ENCODE measurements at places on chromosomes 13 and 19. TPM values are rescaled to one million over a fixed set of nuclear protein-coding genes. Genes with fewer than 3 reads are reported as not detected.

- DNase-seq: peak; percentile 37
- no peak overlapping the region for H3K4me3 ChIP-seq
- no peaks in the 10 kb centered on the region for H3K36me3 ChIP-seq
- H3K4me1 ChIP-seq: no peaks in the 10 kb centered on the region
- H3K27ac ChIP-seq: no peak overlapping the region
- H3K27me3 ChIP-seq: no peaks in the 10 kb centered on the region
Measured at GRCh38 chr13:91313103-91313502, 34.4 kb upstream of the MIR17HG start.

The ZNF66 gene
- total RNA-seq: 10.5 TPM

DNA sequence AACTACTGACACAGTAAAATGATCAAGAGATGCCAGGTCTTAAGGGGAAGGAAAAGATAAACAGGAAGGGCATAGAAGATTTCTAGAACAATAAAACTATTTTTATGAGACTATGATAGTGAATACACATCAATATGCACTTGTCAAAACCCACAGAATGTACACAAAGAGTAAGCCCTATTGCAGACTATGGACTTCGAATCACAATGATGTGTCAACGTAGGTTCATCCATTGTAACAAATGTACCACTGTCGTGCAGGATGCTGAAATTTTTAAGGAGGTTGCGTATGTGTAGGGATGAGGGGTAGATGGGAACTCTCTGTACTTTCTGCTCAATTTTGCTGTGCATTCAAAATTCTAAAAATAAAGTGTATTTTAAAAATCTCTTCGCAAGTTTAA is 171.9 kb downstream of the KLF12 start:
- no peak overlapping the region for H3K4me3 ChIP-seq
- H3K27ac ChIP-seq: no peak overlapping the region
- no peak for DNase-seq
- no peaks in the 10 kb centered on the region for H3K4me1 ChIP-seq
- H3K27me3 ChIP-seq: no peaks in the 10 kb centered on the region

DNA sequence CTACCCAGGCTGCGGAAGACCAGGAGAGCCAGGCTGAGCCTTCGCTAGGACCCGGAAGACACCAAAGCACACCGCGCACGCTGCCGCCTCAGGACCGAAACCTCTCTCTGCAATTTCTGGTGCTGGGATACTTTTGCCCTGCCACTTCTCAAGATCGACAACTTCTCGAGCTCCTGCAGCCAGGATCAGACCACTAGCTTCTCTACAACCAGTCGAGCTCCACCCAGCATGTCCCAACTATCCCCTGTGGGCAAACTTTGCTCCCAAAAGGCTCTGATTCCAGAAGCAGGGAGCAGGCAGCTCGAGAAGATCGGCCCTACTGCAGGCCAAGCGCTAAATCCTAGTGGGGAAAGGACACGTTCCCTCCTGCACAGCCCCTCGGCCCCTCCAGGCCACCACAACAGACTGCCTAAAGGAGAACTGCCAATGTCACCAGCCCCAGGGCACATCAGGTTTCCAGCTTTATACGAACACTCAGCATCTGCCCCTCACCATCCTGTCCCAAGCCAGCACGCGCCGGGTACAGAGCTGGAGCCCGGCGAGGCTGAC is 979 bp downstream of the AKAP8 start:
- peaks cover 28% of the 10 kb centered on the region for H3K4me1 ChIP-seq
- H3K27me3 ChIP-seq: no peaks in the 10 kb centered on the region
- DNase-seq: peak; percentile 40
- H3K4me3 ChIP-seq: peak overlapping the region; percentile 98

The DDX39A gene
- total RNA-seq: 144 TPM

GRCh38 chr13:113171250-113172125 is 13.0 kb downstream of the PROZ start:
- no peak for DNase-seq
- no peak overlapping the region for H3K27ac ChIP-seq
- H3K4me1 ChIP-seq: peaks cover 4% of the 10 kb centered on the region
- H3K4me3 ChIP-seq: no peak overlapping the region
- no peaks in the 10 kb centered on the region for H3K36me3 ChIP-seq
- H3K27me3 ChIP-seq: no peaks in the 10 kb centered on the region

GRCh38 chr19:15038294-15038693 is 11.0 kb upstream of the CASP14 start:
- no peaks in the 10 kb centered on the region for H3K4me1 ChIP-seq
- H3K27ac ChIP-seq: no peak overlapping the region
- no peaks in the 10 kb centered on the region for H3K27me3 ChIP-seq

The GRIN2D gene
- total RNA-seq: 0.39 TPM

The GPR12 gene
- not detected for total RNA-seq

The PTPRH gene
- not detected for total RNA-seq

The AMER2 gene
- total RNA-seq: not detected

The SYNGR4 gene
- total RNA-seq: not detected

- H3K27ac ChIP-seq: peak overlapping the region; percentile 91
- peaks cover 23% of the 10 kb centered on the region for H3K4me1 ChIP-seq
- no peaks in the 10 kb centered on the region for H3K27me3 ChIP-seq
- DNase-seq: peak; percentile 72
Measured at GRCh38 chr19:14149509-14149994, 13.2 kb upstream of the ASF1B start.

The NCAN gene
- total RNA-seq: 0.08 TPM

DNA sequence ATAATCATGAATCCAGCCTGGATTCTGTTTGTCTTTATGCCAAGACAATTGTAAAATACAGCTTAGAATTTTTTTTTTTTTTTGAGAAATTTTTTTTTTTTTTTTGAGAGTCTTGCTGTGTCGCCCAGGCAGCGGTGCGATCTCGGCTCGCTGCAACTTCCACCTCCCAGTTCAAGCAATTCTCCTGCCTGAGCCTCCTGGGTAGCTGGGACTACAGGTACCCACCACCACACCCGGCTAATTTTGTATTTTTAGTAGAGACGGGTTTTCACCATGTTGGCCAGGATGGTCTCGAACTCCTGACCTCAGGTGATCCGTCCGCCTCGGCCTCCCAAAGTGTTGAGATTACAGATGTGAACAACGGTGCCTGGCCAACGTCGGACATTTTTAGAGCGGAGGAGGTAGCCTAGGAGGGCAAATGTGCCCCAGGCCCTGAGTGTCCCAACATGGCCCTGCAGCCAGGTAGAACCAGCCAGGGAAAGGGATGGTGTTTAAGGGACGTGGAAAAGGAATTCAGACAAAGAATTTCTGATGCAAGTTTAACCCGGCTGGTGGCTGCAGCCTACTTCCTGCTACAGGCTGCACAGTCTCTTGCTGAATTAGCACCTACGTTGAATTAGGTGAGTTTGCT is 89.8 kb downstream of the GNG7 start:
- H3K4me1 ChIP-seq: peaks cover 35% of the 10 kb centered on the region
- no peak for DNase-seq
- H3K36me3 ChIP-seq: no peaks in the 10 kb centered on the region
- no peak overlapping the region for H3K4me3 ChIP-seq
- no peak overlapping the region for H3K27ac ChIP-seq

The MCF2L gene
- total RNA-seq: 21.9 TPM

The PLIN4 gene
- total RNA-seq: 0.16 TPM

- no peaks in the 10 kb centered on the region for H3K36me3 ChIP-seq
- H3K4me3 ChIP-seq: no peak overlapping the region
- H3K27ac ChIP-seq: no peak overlapping the region
Measured at GRCh38 chr19:23787106-23787505, 28.4 kb upstream of the ZNF681 start.

The APOC4 gene
- not detected for total RNA-seq

The C1QTNF9B gene
- not detected for total RNA-seq

The JOSD2 gene
- 40.0 TPM for total RNA-seq

- no peaks in the 10 kb centered on the region for H3K4me1 ChIP-seq
- H3K36me3 ChIP-seq: no peaks in the 10 kb centered on the region
- no peak for DNase-seq
- H3K27me3 ChIP-seq: no peaks in the 10 kb centered on the region
Measured at GRCh38 chr13:37443538-37443937, 155.0 kb downstream of the POSTN start.

DNA sequence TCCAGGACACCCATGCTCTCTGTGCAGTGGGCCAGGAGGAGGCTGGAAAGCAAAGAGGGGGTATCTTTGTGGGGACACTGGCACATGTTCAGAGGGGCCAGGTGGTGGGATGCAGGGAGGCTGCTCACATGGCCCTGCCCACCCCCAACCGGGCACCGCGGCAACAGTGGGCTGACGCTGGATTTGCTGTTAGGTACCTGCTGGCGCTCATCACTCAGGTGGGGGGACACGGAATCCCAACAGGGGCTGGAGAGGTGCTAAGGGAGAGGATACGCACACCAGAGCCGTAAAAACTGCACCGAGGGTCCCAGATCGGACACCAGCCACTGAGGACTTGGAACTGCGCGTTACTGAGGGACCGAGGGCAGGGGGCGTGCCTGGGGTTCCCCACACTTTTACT is 19.2 kb downstream of the AKAP8L start:
- H3K4me3 ChIP-seq: no peak overlapping the region
- no peak overlapping the region for H3K27ac ChIP-seq
- no peaks in the 10 kb centered on the region for H3K4me1 ChIP-seq
- H3K36me3 ChIP-seq: peaks cover 15% of the 10 kb centered on the region
- DNase-seq: no peak
